ENCODE measurements at places on chromosomes 2 and 18.

DNA sequence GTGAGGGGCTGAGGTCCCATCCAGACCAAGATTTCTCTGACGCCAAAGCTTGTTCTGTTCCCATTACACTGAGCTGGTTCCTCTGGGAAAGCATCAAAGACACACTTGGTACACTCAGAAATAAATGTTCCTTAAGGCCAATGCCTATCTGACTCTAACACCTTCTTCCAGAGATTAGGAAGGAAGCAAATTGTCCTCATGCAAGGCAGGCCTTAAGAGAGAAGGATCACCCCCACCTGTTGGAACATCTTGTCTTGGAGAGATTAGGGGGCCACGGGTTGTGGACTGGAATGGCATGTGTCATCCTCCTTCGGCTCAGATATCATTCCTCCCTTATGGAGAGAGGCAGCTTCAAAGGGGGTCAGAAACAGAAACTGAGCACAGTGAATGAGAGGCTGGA is 100.2 kb downstream of the ANKRD44 start:
- DNase-seq, result no peak

DNA sequence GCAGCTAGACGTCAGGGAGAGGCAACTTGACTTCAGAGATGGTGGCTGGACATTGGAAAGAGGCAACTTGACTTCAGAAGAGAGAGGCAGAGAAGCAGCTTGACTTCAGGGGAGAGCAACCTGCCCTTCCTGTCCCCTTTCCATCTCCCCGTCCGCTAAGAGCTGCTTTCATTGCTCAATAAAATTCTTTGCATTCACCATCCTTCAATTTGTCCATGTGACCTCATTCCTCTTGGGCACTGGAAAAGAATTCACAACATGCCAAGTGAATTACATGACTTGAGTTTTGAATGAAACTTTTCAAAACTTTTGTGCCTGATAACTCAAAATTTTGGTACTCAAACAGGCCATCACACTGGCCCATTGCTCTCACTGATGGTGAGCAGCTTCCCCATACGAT is 158.9 kb downstream of the DPP4 start:
- no peak for DNase-seq

GRCh38 chr2:36461039-36461681 is 105.6 kb downstream of the CRIM1 start:
- no peak for DNase-seq

DNA sequence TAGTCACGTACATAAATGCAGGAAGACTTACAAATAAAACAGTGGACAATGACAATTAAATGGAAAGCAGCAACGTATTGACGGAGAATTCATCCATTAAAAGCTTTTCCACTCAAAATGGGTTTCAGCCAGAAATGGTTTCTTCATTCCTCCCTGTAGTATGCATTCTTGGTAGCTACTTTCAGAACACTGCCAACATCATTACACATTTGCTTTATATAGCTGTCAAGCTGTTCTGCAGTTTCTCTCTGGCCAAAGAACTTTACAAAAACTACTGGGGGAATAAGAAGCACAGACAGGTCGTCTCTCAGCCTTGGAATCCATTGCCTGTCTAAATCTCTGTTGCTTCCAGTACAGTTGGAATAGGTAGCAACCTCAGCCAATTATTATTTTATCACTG is 84.1 kb upstream of the NCKAP5 start:
- DNase-seq, result no peak

DNA sequence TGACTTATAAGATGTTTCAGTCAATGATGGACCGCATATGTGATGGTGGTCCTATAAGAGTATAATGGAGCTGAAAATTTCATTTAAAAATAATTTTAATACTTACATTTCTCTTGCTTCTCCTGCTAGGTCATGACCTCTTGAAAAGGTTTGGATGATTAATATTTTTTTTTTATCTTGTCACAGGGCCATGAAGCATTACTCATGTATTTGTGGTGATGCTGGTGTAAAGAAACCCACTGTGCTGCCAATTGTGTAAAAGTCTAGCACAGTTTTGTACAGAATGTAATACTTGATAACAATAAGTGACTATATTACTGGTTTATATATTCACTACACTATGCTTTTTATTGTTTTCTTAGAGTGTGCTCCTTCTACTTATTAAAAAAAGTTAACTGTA is 124.2 kb upstream of the CELF4 start:
- DNase-seq, result no peak

DNA sequence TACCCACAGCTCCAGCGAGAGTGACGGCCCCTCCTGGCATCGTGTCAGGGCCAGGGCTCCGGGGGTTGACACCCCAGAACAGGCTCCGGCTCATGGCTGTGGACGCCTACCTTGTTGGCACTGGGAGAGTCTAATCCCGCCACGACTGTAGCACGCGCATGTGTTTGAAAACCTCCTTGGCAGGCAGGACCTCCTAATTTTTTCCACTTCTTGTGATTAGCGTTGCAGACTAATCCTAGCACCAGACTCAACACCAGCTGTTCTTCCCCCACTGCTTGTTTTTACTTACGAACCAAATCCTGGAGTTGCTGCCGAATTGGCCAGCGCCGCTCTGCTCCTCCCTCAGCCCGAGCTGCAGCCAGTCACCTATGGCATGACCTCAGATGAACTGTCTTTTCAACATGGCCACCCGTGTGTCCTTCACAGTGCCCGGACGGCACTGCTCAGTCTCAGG is 110.7 kb downstream of the KLHL29 start:
- DNase-seq, result no peak

DNA sequence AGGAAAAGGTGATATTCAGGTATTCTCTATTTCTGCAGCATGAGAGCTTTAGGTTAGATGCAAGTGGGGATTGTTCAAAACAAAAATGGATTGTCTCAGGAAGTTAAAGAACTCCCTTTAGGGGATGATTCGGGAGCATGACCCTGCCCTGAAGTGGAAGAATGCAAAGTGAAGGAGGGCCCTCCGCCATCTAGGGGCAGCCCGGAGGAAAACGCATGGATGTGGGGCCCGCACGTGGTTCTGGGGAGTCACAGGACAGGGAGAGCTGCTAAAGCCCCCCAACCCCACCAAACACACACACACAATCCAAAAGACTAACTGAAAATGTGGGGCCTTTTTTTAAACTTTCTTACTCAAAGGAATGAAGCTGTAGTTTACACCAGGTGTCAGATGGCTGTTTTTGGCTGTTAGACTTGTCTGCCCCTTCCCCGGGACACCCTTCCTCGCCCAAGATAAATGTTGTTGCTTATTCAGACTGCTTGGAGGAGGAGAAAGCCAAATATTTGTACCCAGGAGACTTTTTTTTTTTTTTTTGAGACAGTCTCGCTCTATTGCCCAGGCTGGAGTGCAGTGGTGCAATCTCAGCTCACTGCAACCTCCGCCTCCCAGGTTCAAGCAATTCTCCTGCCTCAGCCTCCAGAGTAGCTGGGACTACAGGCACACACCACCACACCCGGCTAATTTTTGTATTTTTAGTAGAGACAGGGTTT is 78.8 kb downstream of the HNRNPLL start:
- DNase-seq, result no peak

- DNase-seq, result no peak
Observed at GRCh38 chr2:26723991-26724750, 31.6 kb downstream of the KCNK3 start.

DNA sequence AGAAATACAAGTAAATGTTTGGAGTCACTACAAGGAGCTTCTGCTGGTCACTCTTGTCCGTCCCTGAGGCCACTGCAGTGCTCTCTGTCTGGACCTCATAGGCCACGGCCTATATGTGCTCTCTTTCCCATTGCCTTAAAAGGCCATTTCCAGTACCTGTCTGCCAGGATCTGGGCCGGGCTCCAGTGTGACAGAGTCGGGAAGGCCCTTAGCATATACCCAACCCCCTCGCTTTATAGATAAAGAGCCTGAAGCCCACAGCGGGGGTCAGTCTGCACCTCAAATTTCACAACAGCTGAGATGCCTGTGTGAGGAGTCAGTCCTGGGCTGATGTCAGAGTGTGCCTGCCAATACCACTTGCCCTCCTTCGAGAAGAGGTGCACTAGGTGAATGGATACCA is 39.9 kb downstream of the ADD2 start:
- no peak for DNase-seq

DNA sequence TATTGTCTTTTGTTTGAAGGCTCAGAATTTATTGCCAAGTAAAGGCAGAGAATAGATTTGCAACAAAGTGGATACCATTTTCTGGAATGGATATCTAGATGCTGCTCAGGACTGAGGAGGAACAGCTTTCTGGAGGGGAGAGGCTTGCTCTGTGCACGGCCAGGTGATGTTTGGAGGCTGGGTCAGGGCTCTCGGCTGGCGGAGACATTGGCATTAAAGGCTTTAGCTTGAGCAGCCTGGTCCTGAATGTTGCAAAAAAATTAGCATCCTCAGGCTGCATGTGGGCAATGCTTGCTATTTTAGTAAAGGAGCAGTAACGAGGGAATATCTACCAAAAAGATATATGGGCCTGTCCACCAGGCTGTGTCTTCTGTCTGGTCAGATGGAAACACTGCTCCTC is 20.4 kb downstream of the RNF144A start:
- DNase-seq, result no peak

- DNase-seq, result no peak
Observed at GRCh38 chr2:222025881-222026271, 272.9 kb downstream of the PAX3 start.

DNA sequence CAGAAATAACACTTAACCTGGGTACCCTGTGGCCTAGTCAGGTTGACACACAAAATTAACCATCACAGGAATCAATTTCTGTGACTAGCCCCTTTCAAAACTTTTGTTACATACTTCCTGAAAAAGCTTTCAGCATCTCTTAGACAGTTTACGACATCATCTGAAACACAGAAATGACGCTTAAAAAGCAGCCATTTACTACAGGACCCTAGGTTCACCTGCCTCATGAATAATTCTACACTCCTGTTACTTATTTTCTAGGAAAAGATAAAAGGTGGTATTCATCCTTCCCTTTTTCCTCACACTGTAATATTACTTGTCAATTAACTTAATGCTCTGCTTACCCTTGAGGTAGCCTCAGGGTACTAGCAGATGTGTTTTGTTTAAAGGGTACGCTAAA is 388.4 kb downstream of the IRS1 start:
- no peak for DNase-seq

GRCh38 chr2:167689444-167689843 is 558.0 kb downstream of the STK39 start:
- DNase-seq, result no peak

GRCh38 chr2:40028792-40029488 is 249.9 kb upstream of the THUMPD2 start:
- no peak for DNase-seq

- no peak for DNase-seq
Observed at GRCh38 chr2:18536100-18536499, 24.4 kb downstream of the RDH14 start.

DNA sequence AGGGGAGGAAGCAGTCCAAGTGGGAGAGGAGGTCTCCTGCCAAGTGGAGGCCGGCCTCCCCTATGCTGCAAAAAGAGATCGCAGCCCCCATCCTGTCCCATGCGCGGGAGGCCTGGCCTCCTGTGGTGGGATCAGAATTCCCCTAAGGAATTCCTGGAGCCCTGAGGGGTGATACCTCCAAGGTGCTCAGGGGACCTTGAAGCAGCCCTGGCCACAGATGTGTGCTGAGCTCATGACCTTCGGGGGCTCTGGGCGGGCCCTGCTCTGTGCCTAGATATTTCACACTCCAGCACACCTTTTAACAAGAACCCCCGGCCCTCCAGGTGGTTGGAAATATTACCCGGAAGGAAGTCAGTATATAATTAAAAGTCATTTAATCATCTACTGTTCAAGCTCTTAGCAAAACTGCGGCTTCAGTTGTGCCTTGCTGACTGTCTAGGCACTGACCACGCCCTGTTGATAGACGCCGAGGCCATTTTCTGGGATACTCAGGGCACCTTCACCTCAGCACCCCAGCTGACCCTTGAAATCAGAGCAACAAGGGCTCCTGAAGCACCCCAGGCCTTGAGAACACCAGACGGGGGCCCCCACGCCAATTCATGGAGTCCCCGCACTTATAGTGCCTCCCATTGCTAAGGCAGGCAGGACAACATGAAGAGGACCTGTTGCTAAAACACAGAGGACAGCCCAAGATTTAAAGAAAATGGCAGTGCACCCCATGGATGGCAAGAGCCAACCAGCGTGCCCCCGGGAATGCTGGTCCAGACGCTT is 119.1 kb downstream of the NDUFA10 start:
- DNase-seq, result no peak

GRCh38 chr2:48736251-48736650 is 19.3 kb downstream of the LHCGR start:
- no peak for DNase-seq

DNA sequence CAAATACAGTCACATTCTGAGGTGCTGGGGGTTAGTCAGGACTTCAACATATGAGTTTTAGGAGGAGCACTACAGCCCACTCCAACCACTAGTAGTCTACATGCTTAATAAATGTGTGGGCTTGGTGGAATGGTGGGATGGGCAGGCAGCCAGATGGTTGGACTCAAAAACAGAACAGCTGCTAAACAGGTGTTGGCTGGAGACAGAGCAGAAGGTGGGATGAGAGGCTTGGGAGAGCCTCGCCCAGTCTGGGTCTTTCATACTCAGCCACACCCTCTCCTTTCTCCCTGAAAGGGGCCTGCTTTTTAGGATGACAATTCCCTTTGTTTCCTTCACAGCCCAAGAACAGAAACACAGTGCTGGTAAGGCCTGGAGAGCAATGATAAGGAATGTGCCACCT is 143.9 kb upstream of the KLHL29 start:
- no peak for DNase-seq

DNA sequence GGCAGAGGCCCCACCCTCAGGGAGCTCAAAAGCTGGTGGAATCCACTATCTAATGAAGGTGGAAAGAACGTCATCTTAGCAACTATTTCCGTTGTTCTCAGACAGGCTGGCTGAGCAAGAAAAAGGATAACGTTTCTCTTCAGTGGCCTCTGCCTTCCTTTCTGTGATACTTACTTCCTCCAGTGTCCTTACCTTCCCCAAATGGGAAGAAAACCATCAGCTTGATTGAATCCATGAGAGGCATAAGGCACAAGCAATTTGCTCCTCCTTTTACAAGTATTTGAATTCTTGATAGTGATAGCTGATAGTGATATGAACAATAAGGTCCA is 8.1 kb upstream of the NCOA1 start:
- DNase-seq, result no peak

GRCh38 chr2:157260533-157261198 is 3.2 kb downstream of the GALNT5 start:
- no peak for DNase-seq

GRCh38 chr2:96947949-96948833 is 38.2 kb downstream of the FAM178B start:
- no peak for DNase-seq

- DNase-seq, result no peak
Observed at GRCh38 chr2:134319596-134320254, 65.9 kb downstream of the MGAT5 start.
